Renal cortical epithelial cell (primary cell): ENCODE measurements at places on chromosomes 2 and 18. TPM values are rescaled to one million over a fixed set of nuclear protein-coding genes. Genes with fewer than 3 reads are reported as not detected.
A peak's percentile ranks its signal among the peaks of the same experiment; 100 is the strongest.

TNS1 gene
- total RNA-seq = 36.1 and 206 TPM in 2 replicates

GRCh38 chr2:196963961-196964360 is 37.5 kb upstream of the PGAP1 start:
- peak; percentile 10 for DNase-seq

GRCh38 chr2:204544961-204545860 is at the start of gene PARD3B:
PARD3B (plus strand) TSS chr2:204545475; CDS start chr2:204546000, 525 bp downstream.
- peak; percentile 37 for DNase-seq

DNA sequence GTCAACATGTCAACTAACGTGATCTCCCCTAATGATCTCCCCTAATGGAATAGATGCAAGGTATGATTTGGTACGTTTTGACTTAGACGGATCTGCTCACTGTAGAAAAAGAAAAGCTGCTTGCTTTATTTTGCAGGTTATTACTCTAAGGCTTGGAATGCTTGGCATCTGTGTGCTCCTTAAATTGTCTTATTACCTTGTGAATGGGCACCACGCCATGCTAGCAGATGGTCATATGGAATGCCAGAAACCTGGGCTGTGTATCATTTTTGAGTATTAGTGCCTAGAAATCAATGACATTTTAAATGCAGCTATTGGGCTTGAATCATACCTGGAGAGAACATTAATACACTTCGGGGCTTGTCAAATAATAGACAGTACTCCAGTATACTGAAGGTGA is 16.5 kb upstream of the FIGN start:
- DNase-seq = peak; percentile 35

ZNF2 gene
- 4.7 and 10.3 TPM in 2 replicates for total RNA-seq

GRCh38 chr2:231017231-231017598 is 20.1 kb upstream of the C2orf72 start:
- DNase-seq = no peak

GRCh38 chr18:12394428-12394827 is 13.3 kb upstream of the PRELID3A start:
- DNase-seq = no peak

DNA sequence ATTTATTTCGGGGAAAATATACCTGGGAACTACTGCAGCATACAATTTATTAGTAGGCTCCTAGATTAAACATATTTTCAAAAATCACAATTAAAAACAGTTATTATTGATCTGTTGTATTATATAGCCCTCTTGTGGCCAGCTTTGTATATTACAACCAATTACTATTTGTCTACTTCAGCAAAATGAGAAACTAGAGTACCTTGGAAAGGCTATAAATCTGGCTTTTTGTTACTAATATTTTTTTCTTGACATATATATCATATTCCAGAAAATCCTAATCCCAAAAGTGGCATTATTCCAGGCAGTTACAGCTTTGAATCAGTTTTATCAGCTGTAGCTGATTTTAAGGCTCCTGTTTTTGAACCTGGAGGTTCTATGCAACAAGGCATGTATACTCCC is 101.2 kb downstream of the UBR3 start:
- DNase-seq = peak; percentile 56

FAP gene
- total RNA-seq = 0.15 and 0.17 TPM in 2 replicates

DNA sequence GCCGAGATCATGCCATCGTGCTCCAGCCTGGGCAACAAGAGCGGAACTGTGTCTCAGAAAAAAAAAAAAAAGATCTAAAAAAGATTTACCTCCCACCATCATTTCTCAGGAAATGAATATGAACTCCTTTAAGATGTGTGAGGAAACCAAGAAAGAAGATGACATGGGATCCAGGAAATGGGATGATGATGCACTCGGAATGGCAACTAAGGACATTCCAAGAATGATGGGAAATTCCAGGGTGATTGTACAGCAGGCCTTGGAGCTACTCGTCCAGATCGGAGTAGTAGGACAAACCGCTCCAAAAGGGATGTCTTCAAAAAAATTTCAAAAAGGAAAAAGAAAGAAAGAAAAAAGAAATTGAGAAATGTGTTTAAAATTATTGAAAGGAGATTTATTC is 84.9 kb upstream of the PMAIP1 start:
- DNase-seq = peak; percentile 77

MEP1B gene
- total RNA-seq = not detected in 2 replicates

DNA sequence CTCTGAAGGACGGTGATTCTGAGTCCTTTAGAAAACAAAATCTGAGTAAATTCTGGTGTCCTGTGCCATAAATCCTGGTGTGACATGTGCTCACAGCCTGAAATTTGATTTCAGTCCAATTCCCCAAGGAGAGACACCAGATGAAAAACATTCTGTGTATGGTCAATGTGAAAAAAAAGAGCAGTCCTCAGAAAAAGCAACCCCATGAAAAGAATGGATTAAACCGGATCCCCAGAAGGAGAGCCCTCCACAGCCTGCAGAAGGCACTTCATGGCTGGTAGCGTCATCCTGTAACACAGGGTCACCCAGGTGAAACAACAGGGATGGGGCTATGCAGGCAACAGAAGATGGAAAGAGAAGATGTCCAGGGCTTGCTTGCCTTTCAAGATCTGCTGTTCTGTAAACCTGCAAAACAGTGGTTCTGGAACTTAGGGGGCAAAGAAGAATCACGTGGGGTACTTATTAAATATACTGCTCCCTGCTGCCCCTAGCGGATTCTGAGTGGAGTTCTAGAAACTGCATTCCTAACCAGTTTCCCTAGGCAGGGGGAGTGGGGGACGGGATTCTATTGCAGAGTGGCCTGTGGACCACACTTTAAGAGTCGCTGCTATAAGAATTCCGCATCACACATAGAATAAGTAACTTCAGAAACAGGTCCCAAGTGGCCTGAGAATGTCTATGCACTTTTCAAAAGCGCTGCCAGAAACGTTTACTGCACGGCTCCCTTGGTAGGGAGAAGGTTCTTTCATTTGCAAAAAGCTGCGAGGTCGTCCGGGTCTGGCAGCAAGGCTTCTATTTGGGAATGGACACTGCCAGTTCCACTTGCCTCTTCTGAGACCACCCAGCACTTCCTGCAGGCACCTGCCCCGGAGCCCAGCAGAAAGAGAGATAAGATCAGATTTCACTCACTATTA is 118.9 kb upstream of the ARL5A start:
- peak; percentile 22 for DNase-seq

- no peak for DNase-seq
These were observed 32.0 kb downstream of the SMCHD1 start for GRCh38 chr18:2687390-2688001.

- no peak for DNase-seq
These were observed 691.4 kb upstream of the FSHR start for GRCh38 chr2:49845671-49846070.

DNA sequence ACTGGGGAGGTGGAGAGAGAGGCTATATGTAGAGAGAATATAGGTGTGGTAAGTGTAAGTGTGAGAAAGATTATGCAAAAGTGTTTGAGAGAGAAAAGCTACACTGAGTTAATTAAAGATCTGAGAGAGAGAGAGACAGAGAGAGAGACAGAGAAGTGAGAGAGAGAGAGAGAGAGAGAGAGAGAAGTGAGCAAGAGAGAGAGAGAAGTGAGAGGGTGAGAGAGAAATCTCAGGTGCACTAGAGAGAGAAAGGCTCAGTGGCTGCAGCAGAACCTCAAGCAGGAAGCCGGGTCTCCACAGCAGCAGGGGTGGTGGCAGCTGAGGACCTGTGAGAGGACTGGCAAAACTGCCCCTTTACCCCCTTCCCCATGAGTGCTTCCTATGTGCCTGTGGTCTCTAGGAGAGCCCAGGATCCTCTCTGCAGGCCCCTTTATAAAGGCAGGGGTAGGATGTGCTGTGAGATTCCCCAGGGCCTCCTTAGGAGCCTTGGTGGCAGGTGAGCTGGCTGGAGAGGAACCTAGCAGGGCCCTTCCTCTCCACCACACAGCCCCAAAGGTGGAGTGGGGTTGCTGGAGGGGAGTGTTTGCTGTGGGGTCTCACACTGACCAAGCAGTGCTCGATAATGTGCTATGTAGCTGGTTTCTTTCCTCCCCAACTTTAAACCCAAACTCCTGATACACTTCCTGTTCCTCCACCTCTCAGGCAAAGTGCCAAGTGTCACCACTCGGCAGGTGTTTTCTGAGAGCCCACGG is 52.6 kb downstream of the SLC4A5 start:
- DNase-seq = no peak

ARHGAP28 gene
- 0.35 and 1.2 TPM in 2 replicates for total RNA-seq

ACTG2 gene
- total RNA-seq = 0.15 TPM in 1 of 2 replicates, not detected in the other

DNA sequence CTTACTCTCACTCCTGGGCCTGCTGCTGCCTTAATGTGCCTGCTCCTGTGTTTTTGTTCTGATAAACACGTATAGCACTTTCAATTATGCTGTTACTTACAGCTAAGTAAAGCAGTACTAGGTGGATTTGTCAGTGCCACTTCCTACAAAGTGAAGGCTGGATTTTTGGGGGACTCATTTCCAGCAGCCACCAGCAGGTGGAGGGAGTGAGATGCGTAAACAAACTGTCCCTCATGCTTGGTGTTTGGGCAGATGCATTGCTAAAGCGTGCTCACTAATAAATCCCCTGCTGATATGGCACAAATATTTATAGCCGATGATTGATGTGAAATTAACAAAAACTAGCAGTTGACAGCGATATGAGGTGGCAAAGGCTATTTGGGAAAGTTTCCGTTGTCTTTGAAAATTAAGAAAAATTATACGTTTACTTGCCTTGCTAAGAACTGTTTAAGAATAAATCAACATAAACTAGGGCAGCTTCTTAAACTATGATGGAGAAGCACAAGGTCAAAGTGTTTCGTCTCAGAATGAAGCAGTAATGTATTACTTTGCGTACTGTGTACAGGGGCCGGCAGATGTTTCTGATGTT is 101.7 kb downstream of the AGAP1 start:
- peak; percentile 64 for DNase-seq

CD207 gene
- total RNA-seq = not detected in 2 replicates

DNA sequence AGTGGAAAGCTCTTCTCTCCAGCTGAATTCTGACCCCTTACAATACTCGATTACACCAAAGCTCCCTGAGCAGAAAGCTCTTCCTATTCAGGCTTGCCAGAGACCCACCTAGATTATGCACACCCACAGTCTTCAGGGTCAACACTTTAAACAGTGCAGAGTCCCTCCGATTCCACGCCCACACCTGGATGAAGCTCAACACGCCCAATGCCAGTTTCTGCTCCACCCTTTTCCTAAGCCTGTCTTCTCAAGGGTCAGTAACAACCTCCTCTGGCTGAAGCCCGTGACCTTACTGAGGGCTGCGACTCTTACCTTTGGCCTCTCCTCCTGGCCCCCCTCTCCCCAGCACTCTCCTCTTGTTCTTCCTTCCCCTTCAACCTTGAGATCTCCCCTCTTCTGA is 492.0 kb upstream of the SALL3 start:
- no peak for DNase-seq

PLGLB1 gene
- 4.5 TPM in 1 of 2 replicates, not detected in the other for total RNA-seq

C1QL2 gene
- not detected in 2 replicates for total RNA-seq

DNA sequence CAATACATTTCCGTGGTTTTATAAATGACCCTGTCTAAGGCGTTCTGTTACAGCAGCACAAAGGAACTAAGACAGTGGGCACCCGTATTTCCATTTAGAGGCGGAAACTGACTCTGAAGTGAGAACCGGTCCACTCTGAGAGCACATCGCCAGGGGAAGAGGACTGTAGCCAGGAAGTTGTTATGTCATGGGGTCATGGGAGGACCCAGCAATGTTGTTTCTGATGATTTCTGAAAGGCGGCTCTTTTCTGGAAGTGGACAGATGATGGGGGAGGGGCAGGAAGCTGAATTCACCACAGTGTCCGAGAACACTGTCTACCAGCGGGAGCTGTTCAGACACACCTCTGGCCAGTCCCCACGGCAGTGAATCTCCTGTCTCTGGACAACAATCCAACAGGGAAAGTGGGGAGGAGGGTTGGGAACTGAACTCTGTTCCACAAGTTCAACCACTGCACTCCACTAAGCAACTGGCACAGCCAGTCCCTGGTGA is 2.1 kb upstream of the LRRFIP1 start:
- DNase-seq = no peak

SRD5A2 gene
- 0.20 TPM in 1 of 2 replicates, not detected in the other for total RNA-seq

CYP26B1 gene
- total RNA-seq = 0.10 TPM in 1 of 2 replicates, not detected in the other

GRCh38 chr18:24185805-24186204 is 46.9 kb downstream of the CABYR start:
- no peak for DNase-seq

DNA sequence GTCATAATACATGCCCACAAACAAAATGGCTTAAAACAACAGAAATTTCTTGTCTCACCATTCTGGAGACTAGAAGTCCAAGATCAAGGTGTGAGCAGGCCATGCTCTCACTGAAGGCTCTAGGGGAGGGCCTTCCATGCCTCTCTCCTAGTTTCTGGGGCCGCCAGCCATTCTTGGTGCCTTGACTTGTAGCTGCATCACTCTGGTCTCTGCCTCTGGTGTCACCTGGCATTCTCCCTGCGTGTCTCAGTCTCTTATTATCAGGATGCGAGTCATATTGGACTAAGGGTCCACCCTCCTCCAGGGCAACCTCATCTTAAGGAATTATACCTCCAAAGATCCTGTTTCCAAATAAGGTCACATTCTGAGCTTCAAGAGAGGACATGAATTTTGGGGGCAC is 76.1 kb downstream of the KCNF1 start:
- DNase-seq = no peak

STK17B gene
- total RNA-seq = 21.5 and 32.8 TPM in 2 replicates

MLPH gene
- 17.7 and 24.6 TPM in 2 replicates for total RNA-seq

GRCh38 chr2:26914659-26915310 is 55.7 kb upstream of the MAPRE3 start:
- DNase-seq = no peak

CGREF1 gene
- total RNA-seq = 0.20 and 1.6 TPM in 2 replicates

ARL6IP6 gene
- total RNA-seq = 16.4 and 40.3 TPM in 2 replicates
